ENCODE measurements at places on chromosomes 3 and 15. TPM values are rescaled to one million over a fixed set of nuclear protein-coding genes. Genes with fewer than 3 reads are reported as not detected.

GRCh38 chr15:75054172-75054897, 30.9 kb downstream of the PPCDC start:
- no peak for DNase-seq
- H3K27ac ChIP-seq: no peak overlapping the region
- H3K4me1 ChIP-seq: peaks cover 6% of the 10 kb centered on the region

DNA sequence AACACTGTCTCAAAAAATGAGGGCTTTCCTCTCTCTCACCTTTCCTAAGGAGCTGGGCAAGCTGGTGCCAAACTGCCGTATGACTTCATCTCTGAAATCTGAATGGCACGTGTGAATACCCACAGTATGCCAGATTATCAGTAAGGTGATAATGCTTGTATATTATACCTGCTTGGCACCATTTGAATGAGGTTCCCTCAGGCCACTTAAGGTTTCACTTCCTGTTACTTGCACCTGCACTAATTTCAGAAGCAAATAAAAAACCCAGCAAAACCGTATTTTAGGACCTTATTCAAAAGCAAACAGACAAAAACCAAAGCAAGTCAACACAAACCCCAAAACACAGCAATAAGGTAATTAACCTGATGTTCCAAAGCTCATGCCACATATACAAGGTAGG, 19.7 kb downstream of the FOXP1 start:
- H3K4me3 ChIP-seq: no peak overlapping the region
- H3K27me3 ChIP-seq: no peaks in the 10 kb centered on the region
- peaks cover 5% of the 10 kb centered on the region for H3K36me3 ChIP-seq
- H3K4me1 ChIP-seq: peaks cover 2% of the 10 kb centered on the region
- no peak overlapping the region for H3K27ac ChIP-seq

Gene SNTN
- not detected for total RNA-seq

DNA sequence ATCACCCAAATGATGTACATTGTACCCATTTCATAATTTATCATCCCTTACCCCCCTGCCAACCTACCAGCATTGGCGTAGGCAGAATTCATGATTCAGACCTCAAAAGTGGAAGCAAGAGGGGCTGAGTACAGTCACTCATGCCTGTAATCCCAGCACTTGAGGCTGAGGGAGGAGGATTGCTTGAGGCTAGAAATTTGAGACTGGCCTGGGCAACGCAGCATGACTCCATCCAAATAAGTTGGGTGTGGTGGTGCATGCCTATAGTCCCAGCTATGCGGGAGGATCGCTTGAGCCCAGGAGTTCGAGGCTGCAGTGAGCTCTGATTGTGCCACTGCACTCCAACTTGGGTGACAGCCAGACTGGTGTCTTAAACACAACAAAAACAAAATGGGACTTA, 10.4 kb downstream of the TTC14 start:
- H3K27me3 ChIP-seq: no peaks in the 10 kb centered on the region
- H3K27ac ChIP-seq: no peak overlapping the region
- H3K4me3 ChIP-seq: no peak overlapping the region
- no peak for DNase-seq
- no peaks in the 10 kb centered on the region for H3K4me1 ChIP-seq

Gene SCAANT1
- total RNA-seq: not detected

DNA sequence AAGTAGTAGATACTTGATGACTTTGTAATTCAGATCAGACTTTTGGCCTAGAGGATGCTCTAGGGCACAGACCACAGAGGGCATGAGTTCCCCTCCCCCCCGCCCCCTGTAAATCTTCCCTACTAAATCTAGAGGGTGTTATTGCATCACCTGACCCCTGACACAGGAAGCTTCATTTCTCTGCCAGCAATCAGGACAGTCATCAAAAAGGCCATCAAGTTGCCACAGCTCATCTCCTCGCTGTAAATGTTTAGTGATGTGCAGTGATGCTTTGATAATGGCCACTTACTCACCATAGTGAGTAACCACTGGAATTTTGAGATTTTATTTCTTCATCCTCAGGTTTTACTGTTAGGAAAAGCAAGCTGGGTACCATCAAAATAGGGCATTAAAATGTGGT, 289.2 kb upstream of the CHRM5 start:
- no peak overlapping the region for H3K4me3 ChIP-seq
- no peak overlapping the region for H3K27ac ChIP-seq
- no peaks in the 10 kb centered on the region for H3K27me3 ChIP-seq
- H3K4me1 ChIP-seq: no peaks in the 10 kb centered on the region
- DNase-seq: no peak

Gene MNS1
- total RNA-seq: 10.3 TPM

DNA sequence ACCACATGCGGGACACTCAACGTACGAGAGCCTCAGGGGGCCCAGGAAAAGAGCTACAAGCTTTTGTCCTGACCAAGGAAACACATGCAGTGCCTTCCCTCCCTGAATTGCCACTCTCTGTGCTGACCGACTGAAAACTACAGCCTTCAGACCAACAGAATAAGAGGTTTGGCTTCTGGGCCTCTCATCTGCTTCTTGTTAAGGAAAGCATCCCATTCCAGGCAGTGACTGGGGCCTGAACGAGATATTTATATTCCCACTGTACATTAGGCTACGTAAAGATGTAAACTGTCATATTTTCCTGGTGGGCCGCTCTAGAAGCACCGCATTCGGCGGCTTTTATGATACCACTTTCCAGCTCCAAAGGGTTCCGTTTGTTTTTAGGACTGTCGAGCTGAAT, 208.9 kb upstream of the TPM1 start:
- no peak for DNase-seq
- H3K4me3 ChIP-seq: no peak overlapping the region
- H3K27me3 ChIP-seq: no peaks in the 10 kb centered on the region
- no peaks in the 10 kb centered on the region for H3K36me3 ChIP-seq

GRCh38 chr15:55628369-55628730, 40.2 kb upstream of the PYGO1 start:
- H3K4me1 ChIP-seq: no peaks in the 10 kb centered on the region
- H3K4me3 ChIP-seq: no peak overlapping the region
- no peaks in the 10 kb centered on the region for H3K36me3 ChIP-seq
- no peak for DNase-seq
- H3K27me3 ChIP-seq: no peaks in the 10 kb centered on the region
- H3K27ac ChIP-seq: no peak overlapping the region

Gene ZNF619
- 2.8 TPM for total RNA-seq

Gene NANOGP8
- not detected for total RNA-seq

GRCh38 chr15:47340571-47340920, 376.8 kb upstream of the SEMA6D start:
- no peaks in the 10 kb centered on the region for H3K36me3 ChIP-seq
- DNase-seq: no peak
- H3K4me3 ChIP-seq: no peak overlapping the region
- no peaks in the 10 kb centered on the region for H3K4me1 ChIP-seq

Gene SCG5
- total RNA-seq: 2.0 TPM

Gene FSIP1
- 0.76 TPM for total RNA-seq

DNA sequence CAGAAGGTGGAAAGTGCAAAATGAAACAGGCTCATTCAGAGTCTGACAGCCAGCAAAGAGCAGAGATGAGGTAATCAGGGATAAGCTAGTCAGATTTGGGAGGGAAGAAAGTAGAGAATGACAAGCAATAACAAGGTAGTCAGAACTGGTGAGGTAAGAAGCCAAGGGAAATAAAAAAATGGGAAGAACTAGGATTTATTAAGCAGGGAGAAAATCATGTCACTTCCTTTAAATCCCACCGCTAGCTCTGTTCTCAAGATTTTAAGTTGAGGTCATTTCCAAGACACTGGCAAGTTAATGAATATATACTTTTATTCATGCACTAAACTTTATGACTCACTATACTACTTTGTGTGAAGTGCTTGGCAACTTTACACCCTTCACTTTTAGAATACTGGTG, 1106.8 kb downstream of the IGSF11 start:
- H3K36me3 ChIP-seq: no peaks in the 10 kb centered on the region
- H3K4me1 ChIP-seq: no peaks in the 10 kb centered on the region
- H3K4me3 ChIP-seq: no peak overlapping the region
- no peaks in the 10 kb centered on the region for H3K27me3 ChIP-seq
- no peak overlapping the region for H3K27ac ChIP-seq

Gene CISH
- total RNA-seq: 10.2 TPM

DNA sequence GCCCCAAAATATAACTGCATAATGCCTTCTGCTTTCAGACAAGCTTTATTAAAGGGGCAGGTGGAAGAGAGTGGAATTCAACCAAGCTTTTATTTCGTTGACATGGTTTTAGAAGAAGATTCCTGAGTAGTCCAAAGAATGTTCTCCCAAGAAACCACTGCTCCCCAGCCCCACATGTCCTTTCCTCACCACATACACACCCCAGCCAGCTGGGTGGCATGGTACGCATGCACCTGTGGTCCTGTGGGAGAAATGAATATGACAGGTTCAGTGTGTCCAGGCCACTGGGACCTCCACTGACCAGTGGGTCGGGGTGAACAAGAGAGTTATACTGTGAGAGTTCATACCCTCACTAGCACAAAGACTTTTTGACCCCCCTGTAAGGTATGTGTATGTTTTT, 30.2 kb downstream of the ARID3B start:
- H3K4me1 ChIP-seq: no peaks in the 10 kb centered on the region
- H3K36me3 ChIP-seq: peaks cover 16% of the 10 kb centered on the region
- H3K27me3 ChIP-seq: no peaks in the 10 kb centered on the region
- no peak overlapping the region for H3K27ac ChIP-seq

Gene IL17RB
- total RNA-seq: 0.80 TPM

- peak overlapping the region; percentile 57 for H3K4me3 ChIP-seq
- peak; percentile 9 for DNase-seq
- H3K27ac ChIP-seq: peak overlapping the region; percentile 49
- H3K27me3 ChIP-seq: no peaks in the 10 kb centered on the region
These were observed 340 bp downstream of the TMEM44 start for GRCh38 chr3:194632809-194633348.

Gene CCDC9B
- total RNA-seq: 0.28 TPM

GRCh38 chr3:42665050-42665878, 11.8 kb downstream of the ZBTB47 start:
- no peaks in the 10 kb centered on the region for H3K27me3 ChIP-seq
- H3K36me3 ChIP-seq: no peaks in the 10 kb centered on the region
- no peak overlapping the region for H3K27ac ChIP-seq
- DNase-seq: no peak
- H3K4me3 ChIP-seq: no peak overlapping the region

DNA sequence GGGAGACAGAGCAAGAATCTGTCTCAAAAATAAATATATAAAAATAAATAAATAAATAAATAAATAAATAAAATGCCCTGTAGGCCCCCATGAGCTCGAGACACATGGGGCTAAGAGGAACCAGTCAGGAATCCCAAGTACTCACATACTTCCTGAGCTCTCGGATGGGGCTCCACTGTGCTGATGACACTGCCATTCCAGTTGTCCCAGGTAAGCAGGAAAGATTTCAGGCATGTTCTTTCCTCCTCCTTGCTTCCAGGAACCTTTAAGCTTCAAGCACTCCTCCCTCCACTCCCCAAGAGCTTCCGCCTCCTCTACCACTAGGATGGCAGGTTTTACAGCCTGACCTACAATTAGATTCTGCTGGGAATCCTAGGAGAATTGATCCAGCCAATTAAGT, 113.4 kb downstream of the SLC49A4 start:
- H3K4me3 ChIP-seq: no peak overlapping the region
- DNase-seq: no peak
- H3K36me3 ChIP-seq: no peaks in the 10 kb centered on the region
- no peak overlapping the region for H3K27ac ChIP-seq
- peaks cover 16% of the 10 kb centered on the region for H3K27me3 ChIP-seq
- no peaks in the 10 kb centered on the region for H3K4me1 ChIP-seq

- H3K36me3 ChIP-seq: no peaks in the 10 kb centered on the region
- no peaks in the 10 kb centered on the region for H3K4me1 ChIP-seq
- H3K27me3 ChIP-seq: peaks cover 2% of the 10 kb centered on the region
- no peak overlapping the region for H3K4me3 ChIP-seq
These were observed 369.6 kb upstream of the RORA start for GRCh38 chr15:61598655-61599054.

Gene GOLGA6B
- total RNA-seq: not detected

GRCh38 chr3:67655364-67656121, 1.1 kb upstream of the SUCLG2 start:
- peaks cover 5% of the 10 kb centered on the region for H3K4me1 ChIP-seq
- peak overlapping the region; percentile 23 for H3K4me3 ChIP-seq
- peaks cover 4% of the 10 kb centered on the region for H3K27me3 ChIP-seq
- no peaks in the 10 kb centered on the region for H3K36me3 ChIP-seq
- peak; percentile 32 for DNase-seq

- H3K36me3 ChIP-seq: no peaks in the 10 kb centered on the region
- no peak overlapping the region for H3K27ac ChIP-seq
- no peaks in the 10 kb centered on the region for H3K27me3 ChIP-seq
- DNase-seq: no peak
- H3K4me3 ChIP-seq: no peak overlapping the region
These were observed 50.9 kb downstream of the MB21D2 start for GRCh38 chr3:192866804-192867203.

DNA sequence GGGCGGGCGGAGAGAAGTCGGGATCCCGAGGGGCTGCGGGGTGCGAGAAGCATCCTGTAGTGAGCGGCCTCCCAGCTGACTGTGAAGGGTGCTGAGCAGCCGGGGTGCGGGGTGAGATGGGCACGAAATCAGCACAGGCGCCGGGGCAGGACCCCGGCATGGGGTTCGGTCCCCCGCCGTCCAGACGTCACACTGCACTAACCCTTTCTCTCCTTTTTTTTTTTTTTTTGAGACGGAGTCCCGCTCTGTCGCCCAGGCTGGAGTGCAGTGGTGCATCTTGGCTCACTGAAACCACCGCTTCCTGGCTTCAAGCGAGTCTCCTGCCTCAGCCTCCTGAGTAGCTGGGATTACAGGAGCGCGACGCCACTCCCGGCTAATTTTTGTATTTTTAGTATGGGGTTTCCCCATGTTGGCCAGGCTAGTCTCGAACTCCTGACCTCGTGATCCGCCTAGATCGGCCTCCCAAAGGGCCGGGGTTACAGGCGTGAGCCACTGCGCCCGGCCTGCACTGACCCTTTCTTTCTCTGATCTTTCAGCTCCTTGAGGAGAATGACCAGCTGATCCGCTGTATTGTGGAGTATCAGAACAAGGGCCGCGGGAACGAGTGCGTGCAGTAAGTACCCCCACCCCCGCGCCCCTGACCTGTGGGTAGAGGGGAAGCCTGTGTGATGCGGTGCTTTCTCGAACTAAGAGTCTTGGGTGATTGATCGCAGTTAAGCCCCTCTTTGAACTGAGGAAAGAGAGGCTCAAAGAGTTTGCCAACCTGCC, 513 bp downstream of the SS18L2 start:
- no peaks in the 10 kb centered on the region for H3K27me3 ChIP-seq
- peaks cover 21% of the 10 kb centered on the region for H3K36me3 ChIP-seq
- peak overlapping the region; percentile 67 for H3K27ac ChIP-seq
- DNase-seq: no peak

Gene ADCY5
- total RNA-seq: 0.76 TPM

DNA sequence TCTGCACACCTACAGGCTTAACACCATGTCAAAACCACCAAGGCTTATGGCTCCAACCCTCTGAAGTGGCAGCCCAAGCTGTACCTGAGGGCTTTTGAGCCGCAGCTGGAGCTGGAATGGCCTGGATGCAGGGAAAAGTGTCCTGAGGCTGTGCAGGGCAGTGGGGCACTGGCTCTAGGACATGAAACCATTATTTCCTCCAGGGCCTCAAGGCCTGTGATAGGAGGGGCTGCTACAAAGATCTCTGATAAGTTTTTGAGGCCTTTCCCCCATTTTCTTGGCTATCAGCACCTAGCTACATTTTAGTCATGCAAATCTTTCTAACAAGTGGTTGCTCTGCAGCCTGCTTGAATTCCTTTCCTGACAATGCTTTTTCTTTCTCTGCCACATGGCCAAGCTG, 37.6 kb downstream of the SPATA16 start:
- no peak overlapping the region for H3K27ac ChIP-seq
- no peaks in the 10 kb centered on the region for H3K36me3 ChIP-seq
- H3K27me3 ChIP-seq: no peaks in the 10 kb centered on the region
- no peak for DNase-seq

- no peaks in the 10 kb centered on the region for H3K27me3 ChIP-seq
- H3K4me3 ChIP-seq: no peak overlapping the region
- peaks cover 2% of the 10 kb centered on the region for H3K4me1 ChIP-seq
- no peaks in the 10 kb centered on the region for H3K36me3 ChIP-seq
- no peak for DNase-seq
These were observed 51.1 kb downstream of the IFT57 start for GRCh38 chr3:108171106-108171505.

Data from thymus (tissue), 14 donors.